ENCODE measurements at places on chromosomes 5 and 9.

DNA sequence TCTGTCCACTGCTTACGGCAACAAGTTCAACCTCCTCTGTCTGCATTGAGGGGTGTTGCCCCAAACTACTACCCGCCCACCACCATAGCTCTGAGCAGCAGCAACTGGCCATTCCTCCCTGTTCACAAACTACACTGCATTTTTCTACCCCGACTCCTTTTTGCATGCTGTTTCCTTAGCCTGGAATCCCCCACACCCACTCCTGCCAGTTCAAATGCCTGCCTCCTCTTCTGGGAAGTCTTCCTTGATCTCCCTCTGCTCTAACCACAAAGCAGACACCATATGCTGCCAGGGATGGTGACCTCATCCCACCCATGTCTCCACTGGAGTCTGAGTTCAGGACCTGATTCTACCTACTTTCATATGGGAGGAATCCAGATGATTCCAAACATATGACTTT, 13.3 kb downstream of the ALDH1B1 start:
- no peak for DNase-seq

DNA sequence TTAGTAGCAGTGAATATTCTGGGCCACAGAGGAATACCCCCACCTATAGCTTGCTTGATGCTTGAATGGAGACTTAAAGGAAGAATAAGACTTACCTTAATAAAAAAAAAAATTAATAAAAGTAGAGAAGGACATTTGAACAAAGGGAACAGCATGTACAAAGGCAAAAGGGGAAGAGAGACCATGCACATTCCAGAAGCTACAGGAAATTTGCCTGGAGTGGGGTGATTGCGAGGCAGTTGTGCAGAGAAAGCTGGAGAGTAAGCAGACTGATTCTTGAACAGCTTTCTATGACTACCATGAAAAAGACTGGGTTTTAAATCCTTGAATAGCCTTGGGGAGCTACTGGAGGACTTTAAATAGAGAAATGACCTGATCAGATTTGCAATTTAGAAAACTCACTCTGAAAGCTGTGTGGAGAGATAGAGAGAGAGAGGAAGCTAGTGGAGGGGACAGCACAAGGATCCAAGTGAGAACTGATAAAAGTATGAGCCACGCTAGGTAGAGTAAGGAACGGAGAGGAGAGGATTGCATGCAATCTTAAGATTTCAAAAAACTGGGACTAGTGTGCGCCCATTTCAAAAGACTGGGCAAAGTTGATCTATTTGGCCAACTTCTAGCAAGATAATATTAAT, 12.5 kb upstream of the SSBP2 start:
- no peak for DNase-seq

GRCh38 chr9:36250079-36250478, 8.2 kb downstream of the GNE start:
- DNase-seq = no peak

GRCh38 chr9:700365-701282, 140.9 kb upstream of the DMRT1 start:
- no peak for DNase-seq

GRCh38 chr9:29214154-29214689, 1640.9 kb upstream of the C9orf72 start:
- DNase-seq = no peak

- no peak for DNase-seq
Measured at GRCh38 chr5:1118231-1118698, 6.4 kb upstream of the SLC12A7 start.

DNA sequence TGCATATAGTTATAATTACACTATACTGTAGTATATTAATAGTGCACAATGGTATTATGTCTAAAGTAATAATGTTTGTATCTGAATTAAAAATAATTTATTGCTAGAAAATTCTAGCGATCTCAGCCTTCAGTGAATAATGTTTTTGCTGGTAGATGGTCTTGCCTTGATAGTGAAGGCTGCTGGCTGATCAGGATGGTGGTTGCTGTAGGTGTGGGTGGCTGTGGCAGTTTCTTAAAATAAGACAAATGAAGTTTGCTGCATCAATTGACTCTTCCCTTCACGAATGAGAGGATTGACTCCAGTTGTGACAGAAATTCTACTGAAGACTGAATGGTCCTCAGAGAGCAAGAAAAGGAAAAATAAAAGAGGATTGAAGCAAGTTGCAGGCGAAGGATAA, 19.7 kb upstream of the LRRC70 start:
- no peak for DNase-seq

GRCh38 chr5:33074548-33074947, 363.4 kb downstream of the NPR3 start:
- no peak for DNase-seq

DNA sequence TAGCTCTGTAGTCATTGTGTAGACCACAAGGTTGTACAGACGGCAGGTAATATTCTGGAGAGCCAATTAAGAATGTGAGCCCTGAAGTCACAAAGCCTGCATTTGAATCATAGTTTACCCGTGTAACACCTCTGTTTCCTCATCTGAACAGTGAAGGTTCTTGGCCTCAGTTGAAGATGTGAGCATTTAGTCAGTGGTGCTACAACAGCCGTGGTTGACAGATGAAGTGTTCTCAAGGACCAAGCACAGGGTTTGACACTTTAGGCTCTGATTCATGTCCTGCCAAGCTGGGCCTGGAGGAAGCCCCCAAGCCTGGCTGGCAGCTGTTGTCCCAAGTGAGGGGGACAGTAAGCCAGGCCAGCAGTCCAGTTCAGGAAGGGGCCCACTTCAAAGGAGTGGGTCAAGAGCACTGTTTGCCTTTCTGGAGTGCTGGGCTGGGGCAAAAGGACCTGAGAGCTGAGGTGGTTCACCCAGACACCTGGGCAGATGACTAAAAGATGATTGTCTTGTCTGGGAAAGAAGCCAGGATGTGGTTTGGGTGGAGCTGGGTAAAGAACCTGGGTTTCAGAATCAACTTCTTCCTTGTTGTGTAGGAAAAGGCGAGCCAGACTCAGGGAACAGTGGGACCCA, 20.7 kb downstream of the FAXDC2 start:
- no peak for DNase-seq

DNA sequence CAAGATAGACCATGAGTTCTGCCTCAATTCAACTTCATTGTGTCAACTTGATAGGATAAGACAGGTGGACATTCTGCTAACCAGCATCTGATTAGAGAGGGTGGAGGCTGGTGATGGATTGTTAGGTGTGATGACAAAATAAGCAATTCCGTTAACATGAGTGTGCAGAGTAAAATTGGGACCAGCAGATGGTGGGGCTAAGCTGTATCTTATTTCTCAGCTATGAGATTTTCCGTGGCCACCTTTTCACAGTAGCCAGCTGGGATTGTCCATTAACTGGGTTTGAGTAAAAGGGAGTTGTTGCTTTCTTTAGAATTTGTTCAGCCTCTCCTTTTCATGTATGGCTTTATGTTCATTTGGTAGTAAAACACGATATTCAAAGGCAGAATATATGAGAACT, 28.8 kb upstream of the TAL2 start:
- no peak for DNase-seq

- no peak for DNase-seq
Measured at GRCh38 chr5:6307304-6307703, 71.0 kb downstream of the MED10 start.

GRCh38 chr9:127353882-127354281, 43.1 kb upstream of the SLC2A8 start:
- DNase-seq = no peak

GRCh38 chr9:127887792-127888191, 10.3 kb upstream of the AK1 start:
- no peak for DNase-seq

- no peak for DNase-seq
Measured at GRCh38 chr9:133129001-133129795, 8.2 kb upstream of the RALGDS start.

DNA sequence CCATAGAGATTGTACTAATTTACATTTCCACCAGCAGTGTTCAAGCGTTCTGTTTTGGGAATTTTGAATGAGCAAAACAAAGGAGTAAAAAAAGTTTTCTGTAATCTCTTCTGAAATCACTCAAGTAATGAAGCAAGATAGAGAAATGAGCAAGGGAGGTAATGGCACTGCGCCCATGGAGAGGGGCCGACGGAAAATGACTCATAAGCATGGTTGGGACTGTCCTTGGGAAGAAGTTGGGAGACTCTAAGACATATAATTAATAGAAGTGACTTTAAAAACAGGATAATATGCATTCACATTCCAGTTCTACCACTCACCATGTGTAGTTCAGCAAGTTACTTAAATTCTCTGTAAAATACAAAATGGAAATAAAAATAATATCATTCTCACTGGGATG, 62.5 kb upstream of the C5orf46 start:
- no peak for DNase-seq

GRCh38 chr5:116681334-116682013, 106.9 kb upstream of the SEMA6A start:
- peak; percentile 86 for DNase-seq

GRCh38 chr5:5141625-5142525, 1.7 kb downstream of the ADAMTS16 start:
- DNase-seq = no peak

GRCh38 chr5:29001666-29002065, 1963.3 kb upstream of the CDH9 start:
- DNase-seq = no peak

- DNase-seq = no peak
Measured at GRCh38 chr9:123401879-123402513, 46.0 kb downstream of the CRB2 start.

- DNase-seq = no peak
Measured at GRCh38 chr5:88780736-88781135, 102.2 kb downstream of the MEF2C start.

DNA sequence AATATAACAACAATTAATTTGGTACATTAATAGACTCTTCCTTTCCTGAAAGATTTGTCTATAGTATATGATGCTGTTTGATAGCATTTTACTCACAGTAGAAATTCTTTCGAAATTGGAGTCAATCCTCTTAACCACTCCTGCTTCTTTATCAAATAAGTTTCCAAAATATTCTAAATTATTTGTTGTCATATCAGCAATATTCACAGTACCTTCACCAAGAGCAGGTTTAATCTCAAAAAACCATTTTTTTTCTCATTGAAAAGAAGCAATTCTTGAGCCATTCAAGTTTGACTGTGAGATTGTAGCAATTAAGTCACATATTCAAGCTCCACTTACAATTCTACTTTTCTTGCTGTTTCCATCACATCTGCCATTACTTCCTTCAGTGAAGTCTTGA, 83.5 kb upstream of the PRR16 start:
- no peak for DNase-seq

DNA sequence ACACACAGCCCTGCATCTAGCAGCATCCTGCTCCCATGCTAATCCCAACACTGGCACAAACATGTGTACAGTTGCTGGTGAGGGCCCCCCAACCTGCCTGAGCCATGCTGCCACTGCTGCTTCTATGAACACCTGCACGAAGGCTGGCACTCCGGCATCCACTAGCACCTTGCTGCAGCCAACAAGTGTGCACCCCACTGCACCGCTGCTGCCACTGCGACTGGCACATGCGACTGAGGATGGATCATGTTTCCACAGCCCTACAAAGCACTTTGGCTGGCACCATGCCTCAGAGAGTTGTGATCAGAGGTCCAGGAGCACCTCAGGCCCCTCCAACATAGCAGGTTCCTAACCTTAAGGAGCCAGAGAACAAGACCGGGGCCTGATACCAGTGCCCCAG, 7.8 kb upstream of the PDCD1LG2 start:
- no peak for DNase-seq

GRCh38 chr5:139180850-139181249, 17.3 kb downstream of the SIL1 start:
- no peak for DNase-seq

DNA sequence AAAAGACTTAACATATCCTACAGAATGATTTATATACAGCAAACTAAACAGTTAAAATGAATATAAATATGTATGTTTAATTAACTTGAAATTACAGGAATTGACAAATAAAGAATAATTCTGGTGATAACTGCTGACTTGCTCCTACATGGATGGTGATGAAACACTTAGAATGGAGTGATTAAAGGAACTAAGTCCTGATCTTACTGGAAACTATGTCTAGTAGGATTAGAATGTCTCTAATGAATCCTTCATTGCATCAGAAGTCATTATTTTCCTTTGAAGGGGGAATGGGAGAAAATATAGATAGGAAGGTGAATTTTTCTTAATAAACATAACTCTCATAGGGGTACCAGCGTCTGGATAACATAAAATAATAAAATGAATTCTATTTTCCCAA, 77.1 kb downstream of the CAMK4 start:
- no peak for DNase-seq

- no peak for DNase-seq
Measured at GRCh38 chr5:77832166-77832770, 56.1 kb upstream of the TBCA start.

DNA sequence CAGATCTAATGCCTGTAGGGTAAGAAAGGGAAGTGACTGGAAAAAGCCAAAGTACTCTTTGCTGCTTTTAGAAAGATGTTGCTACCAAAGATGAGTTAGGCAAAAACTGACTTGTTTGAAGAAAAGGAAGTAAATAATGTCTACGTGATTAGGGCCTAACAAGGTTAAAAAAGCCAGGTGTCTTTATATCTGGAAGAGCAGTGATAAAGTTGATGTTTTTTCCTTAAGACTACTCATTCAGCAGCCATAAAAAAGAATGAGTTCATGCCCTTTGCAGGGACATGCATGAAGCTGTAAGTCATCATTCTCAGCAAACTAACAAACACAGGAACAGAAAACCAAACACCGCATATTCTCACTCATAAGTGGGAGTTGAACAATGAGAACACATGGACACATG, 13.5 kb upstream of the AMACR start:
- DNase-seq = no peak

GRCh38 chr9:75651709-75652108, 238.8 kb upstream of the PCSK5 start:
- no peak for DNase-seq

DNA sequence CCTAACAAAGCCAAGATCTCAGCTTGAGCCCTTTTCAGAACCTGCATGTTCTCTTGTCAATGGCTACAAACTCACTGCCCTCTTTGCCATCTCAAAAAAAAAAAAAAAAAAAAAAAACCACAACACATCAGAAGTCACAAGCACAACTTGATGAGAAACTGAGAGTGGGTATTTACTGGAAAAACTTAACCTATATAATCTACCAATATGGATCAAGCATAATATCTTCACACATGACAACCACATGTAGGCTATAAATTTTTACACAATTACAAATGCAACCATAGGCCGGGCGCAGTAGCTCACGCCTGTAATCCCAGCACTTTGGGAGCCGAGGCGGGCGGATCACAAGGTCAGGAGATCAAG, 9.0 kb downstream of the MTMR12 start:
- DNase-seq = no peak

DNA sequence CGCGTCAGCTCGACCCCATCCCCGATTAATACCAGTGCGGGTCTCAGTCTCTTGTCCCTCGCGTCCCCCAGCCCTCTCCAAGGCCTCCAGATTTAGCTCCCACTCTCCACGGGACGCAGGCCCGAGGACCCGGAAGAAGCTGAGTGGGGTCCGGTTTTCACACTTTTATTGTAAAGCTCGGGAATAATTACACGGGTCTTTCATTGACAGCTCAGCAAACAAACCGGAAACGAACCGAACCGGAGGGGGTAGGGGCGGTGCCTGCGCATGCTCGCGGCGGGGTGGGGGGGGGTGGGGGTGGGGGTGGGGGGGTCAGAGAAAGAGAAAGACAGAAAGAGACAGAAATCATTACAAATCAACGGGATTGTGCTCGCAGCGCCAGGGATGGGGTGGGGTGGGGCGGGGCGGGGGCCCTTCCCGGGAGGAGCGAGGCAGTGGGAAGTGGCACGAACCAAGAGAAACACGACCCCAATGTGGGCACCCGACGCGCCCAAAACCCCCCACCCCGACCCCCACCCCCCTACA, 27.9 kb downstream of the PCDH1 start:
- no peak for DNase-seq
